ENCODE measurements at places on chromosomes 12 and 14.
A peak's percentile ranks its signal among the peaks of the same experiment; 100 is the strongest.

GRCh38 chr12:122082621-122083356 lies 4.2 kb downstream of the MLXIP start:
- DNase-seq, result no peak

DNA sequence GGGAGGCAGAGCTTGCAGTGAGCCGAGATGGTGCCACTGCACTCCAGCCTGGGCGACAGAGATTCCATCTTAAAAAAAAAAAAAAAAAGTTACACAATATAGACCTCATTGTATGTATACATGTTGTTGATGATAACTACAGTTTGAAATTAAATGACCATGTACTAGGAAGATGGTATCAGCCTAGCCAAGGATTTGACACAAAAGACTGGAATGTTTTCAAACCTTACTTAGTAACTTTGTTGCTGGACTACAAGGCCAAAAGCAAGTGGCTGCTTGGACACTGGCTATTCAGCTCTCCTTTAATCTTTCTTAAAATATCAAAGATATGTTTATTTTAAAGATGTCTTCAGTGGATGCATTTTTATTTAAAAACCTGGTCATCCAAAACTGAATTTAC lies 18.9 kb upstream of the NUDT4 start:
- no peak for DNase-seq

DNA sequence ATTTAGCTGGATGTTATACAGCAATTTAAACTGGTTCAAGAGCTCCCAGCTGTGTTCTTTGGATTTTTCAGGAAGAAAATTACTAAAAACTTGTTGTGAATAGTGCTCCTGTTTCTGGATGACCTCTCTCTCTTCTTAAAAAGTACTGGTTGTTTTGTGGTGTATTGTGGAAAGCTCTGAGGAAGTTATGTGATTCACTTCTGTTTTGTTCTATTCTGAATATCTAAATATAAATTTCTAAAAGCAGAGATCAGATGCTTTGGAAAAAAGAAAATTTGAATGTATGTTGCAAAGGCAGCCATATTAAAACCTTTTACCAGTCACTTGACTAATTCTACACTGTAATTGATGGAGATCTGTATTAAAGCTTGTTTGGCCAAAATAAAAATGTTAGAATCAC lies 3.4 kb upstream of the C3AR1 start:
- no peak for DNase-seq

GRCh38 chr12:100401660-100402059 lies 44.8 kb downstream of the SLC17A8 start:
- no peak for DNase-seq

DNA sequence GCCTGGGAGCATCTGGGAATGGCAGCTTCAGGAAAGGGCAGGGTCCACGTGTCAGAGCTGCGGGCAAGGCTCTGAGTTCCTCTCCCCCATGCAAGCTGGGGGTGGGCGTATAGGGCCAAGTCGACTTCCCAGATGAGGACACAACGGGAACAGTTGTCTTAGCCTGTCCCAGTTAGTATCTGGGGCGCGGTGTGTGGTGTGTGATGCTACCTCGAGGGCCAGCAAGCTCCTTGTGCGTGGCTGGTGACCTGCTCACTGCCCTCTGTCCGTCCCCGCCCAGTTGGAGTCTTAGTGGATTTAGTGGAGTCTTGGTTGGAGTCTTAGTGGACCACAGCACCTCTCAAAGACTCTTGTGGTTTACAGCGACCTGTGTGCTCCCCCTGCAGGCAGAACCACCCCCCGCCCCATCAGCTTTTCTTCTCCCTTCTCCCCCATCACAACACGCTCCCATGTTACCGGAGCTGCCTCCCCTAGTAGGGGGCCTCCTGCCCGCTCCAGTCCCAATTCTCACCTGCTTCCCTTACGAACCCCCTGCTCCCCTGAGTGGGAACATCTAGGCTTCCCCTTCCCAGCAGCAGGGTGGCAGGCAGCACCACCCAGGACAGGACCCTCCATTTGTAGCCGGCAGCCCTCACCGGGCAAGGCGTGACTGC lies 8.7 kb downstream of the ASPG start:
- no peak for DNase-seq

DNA sequence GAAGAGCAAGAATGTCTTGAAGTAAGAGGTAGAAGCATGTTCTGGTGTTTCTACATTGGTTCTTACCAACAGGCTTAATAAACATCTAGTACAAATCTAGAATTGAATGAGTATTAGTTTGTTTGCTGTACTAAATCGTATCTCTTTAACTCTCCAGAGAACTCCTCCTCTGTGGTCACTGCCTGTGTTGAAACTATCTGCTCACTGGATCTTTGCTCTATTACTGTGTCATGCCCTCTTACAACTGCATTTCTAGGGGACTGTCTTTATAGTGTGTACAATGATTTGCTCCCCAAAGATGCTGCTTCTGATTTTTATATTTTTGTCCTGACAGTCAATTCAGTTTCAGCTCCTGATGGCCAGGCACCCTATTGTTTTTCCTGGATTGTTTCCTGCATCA lies 50.1 kb upstream of the E2F7 start:
- DNase-seq, result no peak

GRCh38 chr12:66359300-66359699 lies 57.0 kb downstream of the HELB start:
- no peak for DNase-seq

DNA sequence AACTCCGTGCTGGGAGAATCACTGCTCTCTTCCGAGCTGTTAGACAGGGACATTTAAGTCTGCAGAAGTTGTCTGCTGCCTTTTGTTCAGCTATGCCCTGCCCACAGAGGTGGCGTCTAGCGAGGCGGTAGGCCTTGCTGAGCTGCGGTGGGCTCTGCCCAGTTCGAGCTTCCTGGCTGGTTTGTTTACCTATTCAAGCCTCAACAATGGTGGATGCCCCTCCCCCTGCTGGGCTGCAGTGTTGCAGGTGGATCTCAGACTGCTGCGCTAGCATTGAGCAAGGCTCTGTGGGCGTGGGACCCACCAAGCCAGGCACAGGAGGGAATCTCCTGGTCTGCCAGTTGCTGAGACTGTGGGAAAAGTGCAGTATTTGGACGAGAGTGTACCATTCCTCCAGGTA lies 43.7 kb downstream of the GPR137C start:
- DNase-seq, result no peak

DNA sequence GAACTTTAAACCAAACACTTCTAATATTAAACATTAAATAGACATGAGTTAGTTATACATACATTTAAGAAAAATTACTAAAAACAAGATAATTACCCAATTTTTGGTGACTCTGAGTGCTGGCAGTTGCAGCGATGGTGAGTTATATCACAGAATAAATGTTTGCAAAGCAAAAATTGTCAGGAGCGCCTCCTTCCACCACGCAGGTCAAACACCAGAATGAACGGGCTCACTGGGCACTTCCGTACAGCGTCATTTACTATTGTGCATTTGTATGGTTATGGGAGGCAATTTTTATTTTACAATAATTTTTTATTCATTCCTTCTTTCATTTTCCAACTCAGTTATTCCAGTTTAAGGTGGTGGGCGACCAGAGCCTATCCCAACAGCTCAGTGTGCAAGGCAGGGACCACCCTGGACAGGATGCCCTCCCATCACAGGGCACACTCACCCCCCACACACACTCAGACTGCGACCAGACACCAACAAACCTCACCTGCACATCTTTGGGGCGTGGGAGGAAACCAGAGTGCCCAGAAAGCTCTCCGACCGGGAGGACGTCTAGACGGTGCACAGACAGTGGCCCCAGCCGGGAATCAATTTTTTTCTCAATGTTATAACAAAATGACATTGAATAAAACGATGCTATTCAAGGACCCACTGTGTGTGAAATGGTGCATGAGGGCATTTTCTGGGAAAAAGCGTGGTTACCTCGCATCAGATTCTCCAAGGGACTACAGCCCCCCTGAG lies 67.2 kb downstream of the TESC start:
- DNase-seq, result no peak

DNA sequence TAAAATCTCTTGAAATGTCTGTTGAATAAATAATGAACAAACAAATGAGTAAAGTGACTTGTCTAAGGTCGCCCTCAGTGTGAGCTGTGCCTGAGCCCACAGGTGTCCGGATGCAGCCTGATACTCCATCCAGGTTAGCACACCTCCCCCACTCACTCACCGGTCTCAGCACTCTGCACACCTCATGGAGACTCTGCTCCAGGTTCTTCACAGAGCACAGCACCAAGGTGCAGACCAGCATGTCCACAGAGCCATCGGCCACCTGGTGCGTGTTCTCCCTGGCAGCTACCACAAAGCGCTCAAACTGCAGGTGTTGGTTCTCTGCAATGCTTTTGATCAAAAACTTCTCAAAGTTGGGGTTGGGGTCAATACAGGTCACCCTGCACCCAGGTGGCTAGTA lies 4.1 kb upstream of the KRT7 start:
- no peak for DNase-seq

GRCh38 chr12:116194935-116195431 lies 82.5 kb downstream of the MED13L start:
- DNase-seq, result no peak

DNA sequence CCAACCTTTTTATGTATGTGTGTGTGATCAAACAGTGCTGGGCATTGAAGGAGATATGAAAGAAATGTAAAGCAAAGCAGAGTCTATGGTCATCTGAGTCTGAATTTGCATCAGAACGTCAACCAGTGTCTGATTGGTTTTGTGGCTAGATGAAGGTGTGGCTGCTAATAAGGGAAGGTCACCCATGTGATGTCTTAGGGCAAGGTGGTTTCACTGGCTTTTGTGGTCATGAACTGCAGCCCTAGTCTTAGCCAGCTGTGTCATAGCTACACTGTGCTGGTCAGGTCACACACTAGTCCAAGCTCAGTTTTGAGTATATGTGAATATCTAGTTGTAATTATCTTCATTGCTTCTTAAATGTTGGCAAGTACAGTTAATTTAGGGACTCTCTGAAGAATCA lies 105.8 kb downstream of the TGFB3 start:
- DNase-seq, result no peak

DNA sequence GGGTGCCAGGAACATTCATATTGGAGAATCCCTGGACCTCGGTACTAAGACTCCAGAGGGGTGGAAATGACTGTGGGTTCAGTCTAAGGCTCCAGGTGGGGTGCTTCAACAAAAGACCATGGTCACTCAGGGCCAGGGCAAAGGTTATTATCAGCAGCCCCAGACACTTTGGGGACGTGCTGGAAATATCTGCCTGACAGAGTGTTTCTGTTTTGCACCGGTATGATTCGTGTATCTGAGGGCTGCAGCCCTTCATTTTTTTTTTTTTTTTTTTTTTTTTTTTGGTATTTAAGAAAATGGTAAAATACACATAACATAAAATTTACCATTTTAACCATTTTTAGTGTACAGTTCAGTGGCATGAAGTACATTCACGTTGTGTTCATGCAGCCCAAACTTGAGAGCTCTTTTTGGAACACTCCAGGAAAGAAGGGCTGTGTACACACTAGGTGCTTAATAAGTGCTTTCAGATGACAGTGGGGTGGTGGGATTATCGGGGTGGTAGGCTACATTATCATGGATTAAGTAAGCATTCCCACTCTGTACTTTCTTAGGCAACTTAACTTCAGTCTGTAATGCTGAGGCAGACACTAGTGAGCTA lies 120.3 kb downstream of the CHST11 start:
- DNase-seq, result no peak

DNA sequence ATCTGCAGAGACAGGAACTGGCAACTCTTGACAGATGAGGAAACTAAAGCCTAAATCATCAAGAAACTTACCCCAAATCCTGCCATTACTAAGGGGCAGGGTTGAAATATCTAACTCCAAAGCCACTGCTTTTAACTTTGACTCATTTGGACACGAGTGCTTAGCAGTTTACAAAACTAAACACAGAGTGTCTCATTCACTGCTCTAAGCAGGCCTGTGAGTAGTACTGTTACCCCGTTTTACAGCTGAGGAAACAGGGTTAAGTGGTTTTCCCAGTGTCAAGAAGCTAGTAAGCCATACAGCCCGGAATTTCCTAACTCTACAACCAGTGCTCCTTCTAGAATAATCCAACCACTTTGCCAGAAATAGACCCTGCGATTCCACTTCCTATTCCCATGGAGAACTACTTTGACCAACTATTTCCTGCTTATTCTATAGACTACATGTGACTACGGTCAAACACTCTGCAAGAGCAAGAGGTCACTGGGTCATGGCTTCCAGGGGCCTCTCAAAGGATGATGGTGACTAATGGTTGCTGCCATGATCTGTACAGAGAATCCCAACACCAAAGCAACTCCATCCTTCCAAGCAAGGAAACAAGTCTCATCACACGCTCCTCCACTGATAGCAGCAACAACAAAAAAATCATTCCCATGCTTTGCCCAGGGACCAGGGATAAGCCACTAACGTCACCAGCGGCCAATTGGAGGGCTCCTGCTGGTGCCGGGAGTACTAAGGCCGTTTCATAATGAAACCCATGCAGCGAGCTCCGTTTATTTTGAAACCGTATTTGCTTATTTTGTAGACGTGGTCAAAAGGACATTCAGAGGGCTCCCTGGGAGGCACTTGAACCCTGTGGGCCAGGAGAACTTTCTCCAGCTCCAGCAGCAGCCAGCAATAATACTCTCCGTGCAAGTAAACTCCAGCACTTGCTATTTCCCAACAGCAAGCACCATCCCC lies 56.3 kb downstream of the NUAK1 start:
- no peak for DNase-seq

GRCh38 chr14:59483363-59483762 lies 845 bp downstream of the L3HYPDH start:
- DNase-seq, result peak; percentile 35

Measured in SJCRH30 (cell line).